Subcutaneous preadipocyte (primary cell): ENCODE measurements at places on chromosomes 5 and 9. TPM values are rescaled to one million over a fixed set of nuclear protein-coding genes. Genes with fewer than 3 reads are reported as not detected.

The GPR151 gene
- total RNA-seq: not detected in 2 replicates

The RRAGA gene
- 54.0 and 54.2 TPM in 2 replicates for total RNA-seq

The FCN2 gene
- not detected in 2 replicates for total RNA-seq

The PRSS3 gene
- total RNA-seq: 5.1 and 26.6 TPM in 2 replicates

The IFNA21 gene
- not detected in 2 replicates for total RNA-seq

The PDLIM4 gene
- 33.6 and 62.1 TPM in 2 replicates for total RNA-seq

The RAB3C gene
- not detected in 2 replicates for total RNA-seq

The ARID3C gene
- under 0.01 TPM in 1 of 2 replicates, not detected in the other for total RNA-seq

The FOXD4L5 gene
- total RNA-seq: not detected in 2 replicates

The EPB41L4B gene
- under 0.01 TPM in 2 replicates for total RNA-seq
